Right atrium auricular region (tissue), 2 donors: ENCODE measurements at places on chromosomes 5 and 9. TPM values are rescaled to one million over a fixed set of nuclear protein-coding genes. Genes with fewer than 3 reads are reported as not detected.

Gene CHSY3
- 2.5 TPM for total RNA-seq

Gene FAM169A
- 4.2 TPM for total RNA-seq

Gene PCDHA3
- total RNA-seq: 0.48 TPM

GRCh38 chr5:93299681-93300308, 281.2 kb downstream of the NR2F1-AS1 start:
- no peak overlapping the region for H3K27ac ChIP-seq
- DNase-seq: no peak
- no peaks in the 10 kb centered on the region for H3K36me3 ChIP-seq
- no peaks in the 10 kb centered on the region for H3K4me1 ChIP-seq
- H3K4me3 ChIP-seq: no peak overlapping the region
- H3K27me3 ChIP-seq: no peaks in the 10 kb centered on the region

GRCh38 chr5:108727651-108728565, 19.8 kb upstream of the FER start:
- H3K27me3 ChIP-seq: no peaks in the 10 kb centered on the region
- H3K4me3 ChIP-seq: peak overlapping the region; percentile 55
- peak; percentile 90 for DNase-seq
- H3K36me3 ChIP-seq: no peaks in the 10 kb centered on the region
- H3K4me1 ChIP-seq: peaks cover 6% of the 10 kb centered on the region

DNA sequence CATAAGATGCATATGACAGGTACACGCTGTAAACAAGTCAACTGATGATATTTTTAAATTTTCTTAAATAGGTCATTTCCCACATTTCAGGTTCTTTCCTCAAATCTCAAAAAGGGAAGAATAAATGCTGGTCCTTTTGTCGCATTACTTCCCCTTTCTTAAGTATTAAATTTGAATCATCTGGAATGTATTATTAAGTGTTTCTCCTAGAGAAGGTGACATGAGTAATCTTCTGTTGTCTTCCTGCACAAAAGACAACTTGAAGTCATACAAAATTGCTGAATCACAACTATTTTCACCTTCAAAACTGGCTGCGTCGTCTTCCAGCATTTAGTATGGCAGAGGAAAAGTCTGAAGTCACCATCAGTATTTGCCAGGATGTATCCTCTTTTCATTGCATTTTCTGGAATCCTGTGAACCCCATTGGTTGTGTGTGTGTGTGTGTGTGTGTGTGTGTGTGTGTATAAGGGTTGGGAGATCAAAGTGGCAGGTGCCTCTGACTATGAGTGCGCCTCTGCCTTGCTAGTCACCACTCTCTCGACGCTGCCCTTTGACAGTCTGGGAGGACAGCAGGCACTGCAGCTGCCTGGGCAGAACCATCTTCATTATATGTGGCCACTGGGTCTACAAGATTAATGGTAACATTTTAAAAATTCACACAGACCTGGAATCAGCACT, 86.9 kb downstream of the MVB12B start:
- DNase-seq: no peak
- H3K27me3 ChIP-seq: no peaks in the 10 kb centered on the region
- no peak overlapping the region for H3K4me3 ChIP-seq
- no peak overlapping the region for H3K27ac ChIP-seq

- peak overlapping the region; percentile 56 for H3K27ac ChIP-seq
- no peaks in the 10 kb centered on the region for H3K36me3 ChIP-seq
- no peak overlapping the region for H3K4me3 ChIP-seq
- DNase-seq: no peak
- H3K4me1 ChIP-seq: no peaks in the 10 kb centered on the region
- H3K27me3 ChIP-seq: no peaks in the 10 kb centered on the region
Measured at GRCh38 chr5:134125039-134126015, 10.8 kb downstream of the TCF7 start.
